ENCODE measurements at places on chromosomes 12 and 14. TPM values are rescaled to one million over a fixed set of nuclear protein-coding genes. Genes with fewer than 3 reads are reported as not detected.

Gene PIK3C2G
- not detected for total RNA-seq

Gene CLEC2B
- total RNA-seq, result 9.4 TPM

Gene RPS26
- 69.9 TPM for total RNA-seq

Gene EEF1AKMT3
- 7.4 TPM for total RNA-seq

Gene PHLDA1
- 3.4 TPM for total RNA-seq

DNA sequence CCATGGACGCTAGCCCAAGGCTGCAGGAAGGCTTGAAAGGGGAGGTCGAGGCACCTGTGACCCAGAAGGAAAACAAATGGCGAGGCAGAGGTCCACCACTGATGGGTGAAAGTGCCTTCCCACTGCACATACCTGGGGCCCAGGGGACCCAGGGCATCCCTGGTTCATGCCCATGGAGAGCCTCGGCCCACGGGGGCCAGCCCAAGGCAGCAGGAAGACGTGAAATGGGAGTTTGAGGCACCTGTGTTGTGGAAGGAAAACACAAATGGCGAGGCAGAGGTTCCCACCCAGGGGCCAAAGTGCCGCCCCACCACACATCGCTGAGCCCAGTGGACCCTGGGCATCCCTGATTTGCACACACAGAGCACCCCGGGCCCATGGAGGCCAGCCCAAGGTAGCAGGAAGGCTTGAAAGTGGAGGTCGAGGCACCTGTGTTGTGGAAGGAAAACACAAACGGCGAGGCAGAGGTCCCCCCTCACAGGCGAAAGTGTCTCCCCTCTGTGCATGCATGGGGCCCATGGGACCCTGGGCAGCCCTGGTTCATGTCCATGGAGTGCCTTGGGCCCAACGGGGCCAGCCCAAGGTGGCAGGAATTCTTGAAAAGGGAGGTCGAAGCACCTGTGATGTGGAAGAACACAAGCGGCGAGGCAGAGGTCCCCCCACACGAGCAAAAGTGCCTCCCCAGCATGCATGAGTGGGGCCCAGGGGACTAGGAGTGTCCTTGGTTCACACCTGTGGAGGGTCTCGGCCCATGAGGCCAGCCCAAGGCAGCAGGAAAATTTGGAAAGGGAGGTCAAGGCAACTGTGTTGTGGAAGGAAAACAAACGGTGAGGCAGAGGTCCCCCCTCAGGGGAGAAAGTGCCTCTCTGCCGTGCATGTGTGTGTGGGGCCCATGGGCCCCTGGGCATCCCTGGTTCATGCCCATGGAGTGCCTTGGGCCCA lies 383.3 kb downstream of the ALG10 start:
- no peaks in the 10 kb centered on the region for H3K27me3 ChIP-seq
- DNase-seq, result no peak
- H3K4me1 ChIP-seq, result no peaks in the 10 kb centered on the region
- H3K27ac ChIP-seq, result no peak overlapping the region

GRCh38 chr14:65433157-65433556 lies 20.6 kb downstream of the FUT8 start:
- no peak overlapping the region for H3K27ac ChIP-seq
- no peaks in the 10 kb centered on the region for H3K36me3 ChIP-seq
- no peaks in the 10 kb centered on the region for H3K27me3 ChIP-seq
- H3K4me1 ChIP-seq, result no peaks in the 10 kb centered on the region
- H3K4me3 ChIP-seq, result no peak overlapping the region
- DNase-seq, result no peak

- H3K4me1 ChIP-seq, result no peaks in the 10 kb centered on the region
- no peak overlapping the region for H3K4me3 ChIP-seq
- no peak overlapping the region for H3K27ac ChIP-seq
- DNase-seq, result no peak
- H3K36me3 ChIP-seq, result no peaks in the 10 kb centered on the region
- H3K27me3 ChIP-seq, result no peaks in the 10 kb centered on the region
Observed at GRCh38 chr12:1351926-1352325, 242.5 kb downstream of the FBXL14 start.

DNA sequence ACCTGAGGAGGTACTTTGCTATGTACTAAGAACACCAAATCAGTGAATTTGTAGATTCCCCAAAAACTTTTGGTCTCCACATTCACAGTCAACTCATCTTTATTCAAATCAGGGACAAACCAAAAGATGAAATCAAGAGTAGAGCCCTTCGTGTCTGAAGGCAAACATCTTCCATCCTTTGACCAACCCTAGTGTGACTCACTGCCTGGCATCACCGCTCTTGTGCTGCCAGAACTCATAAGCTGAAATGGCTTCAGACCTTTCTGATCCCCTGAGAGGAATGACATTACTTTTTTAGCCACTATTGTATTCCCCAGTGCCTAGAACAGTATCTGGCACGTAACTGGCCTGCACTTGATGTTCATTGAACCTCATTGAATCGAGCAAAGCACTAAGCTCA lies 50.1 kb downstream of the GOLGA5 start:
- no peak overlapping the region for H3K27ac ChIP-seq
- DNase-seq, result no peak
- H3K36me3 ChIP-seq, result peaks cover 11% of the 10 kb centered on the region
- H3K27me3 ChIP-seq, result no peaks in the 10 kb centered on the region

GRCh38 chr12:10027311-10027710 lies 3.2 kb upstream of the CLEC9A start:
- no peak overlapping the region for H3K27ac ChIP-seq
- peaks cover 8% of the 10 kb centered on the region for H3K4me1 ChIP-seq
- no peaks in the 10 kb centered on the region for H3K27me3 ChIP-seq
- DNase-seq, result no peak

DNA sequence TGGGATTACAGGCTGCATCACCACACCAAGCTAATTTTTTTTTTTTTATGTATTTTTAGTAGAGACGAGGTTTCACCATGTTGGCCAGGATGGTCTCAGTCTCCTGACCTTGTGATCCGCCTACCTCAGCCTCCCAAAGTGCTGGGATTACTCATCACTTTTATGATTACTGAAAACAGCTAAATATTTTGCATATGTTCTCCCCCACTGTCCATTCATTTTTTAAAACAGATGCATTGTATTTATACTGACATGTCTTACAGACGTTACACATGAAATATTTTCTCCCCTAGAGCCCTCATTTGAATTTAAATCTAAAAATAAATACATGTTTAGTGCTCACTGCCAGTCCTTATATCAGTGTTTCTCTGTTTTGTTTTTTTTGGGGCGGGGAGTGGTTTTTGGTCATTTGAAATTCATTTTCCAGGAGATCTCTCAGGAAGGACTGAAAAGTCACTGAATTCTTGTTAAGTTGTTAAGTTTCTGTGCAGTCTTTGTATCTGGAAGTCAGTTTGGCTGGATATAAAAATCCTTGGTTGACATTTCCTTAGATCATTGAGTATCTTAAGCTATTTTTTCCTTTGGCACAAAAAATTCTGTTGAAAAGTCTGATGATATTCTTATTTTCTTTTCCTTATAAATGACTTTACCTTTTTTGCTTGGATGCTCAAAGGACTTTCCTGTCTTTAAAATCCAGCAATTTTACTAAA lies 9.4 kb downstream of the FBXO21 start:
- no peak overlapping the region for H3K4me3 ChIP-seq
- H3K4me1 ChIP-seq, result no peaks in the 10 kb centered on the region
- H3K27ac ChIP-seq, result no peak overlapping the region

DNA sequence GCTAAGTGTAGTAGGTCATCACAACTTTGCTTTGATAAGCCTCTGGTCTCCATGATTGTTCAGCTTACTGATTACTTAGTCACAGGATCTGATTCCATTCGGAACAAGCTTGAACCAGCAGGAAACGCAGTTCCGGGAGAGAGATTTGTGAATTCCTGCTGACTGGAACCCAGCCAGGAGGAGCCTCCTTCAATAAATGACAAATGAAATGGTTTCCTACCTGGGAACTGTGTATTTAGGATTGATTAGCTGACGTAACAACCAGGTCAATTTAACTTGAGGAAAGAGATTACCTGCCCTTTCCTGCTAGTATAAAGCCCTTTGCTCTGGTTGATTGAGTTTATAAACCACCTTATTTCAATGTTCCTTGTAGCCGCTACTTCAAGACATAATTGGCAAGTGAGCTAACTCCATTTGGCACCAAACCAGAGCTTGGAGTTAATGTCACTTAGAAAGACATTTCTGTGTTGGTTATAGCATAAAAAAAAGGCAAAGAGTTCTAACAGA lies 35.1 kb upstream of the KCNH3 start:
- H3K27me3 ChIP-seq, result no peaks in the 10 kb centered on the region
- H3K27ac ChIP-seq, result peak overlapping the region; percentile 64
- H3K4me3 ChIP-seq, result peak overlapping the region; percentile 10

DNA sequence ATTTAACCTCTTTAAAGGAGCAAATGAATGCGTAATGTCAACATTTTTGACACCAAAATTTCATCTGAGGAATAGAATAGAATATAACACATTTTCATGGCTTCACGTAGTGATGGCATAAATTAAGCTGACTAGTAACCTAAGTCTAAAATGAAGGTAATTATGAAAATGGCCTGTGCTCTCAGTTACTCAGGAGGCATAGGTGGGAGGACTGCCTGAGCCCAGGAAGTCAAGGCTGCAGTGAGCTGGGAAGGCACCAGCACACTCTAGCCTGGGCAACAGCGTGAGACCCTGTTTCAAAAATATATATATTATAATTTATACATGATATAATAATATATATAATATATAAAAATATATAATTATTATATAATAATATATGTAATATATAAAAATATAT lies 383.2 kb upstream of the ATP2B1 start:
- H3K4me3 ChIP-seq, result no peak overlapping the region
- H3K36me3 ChIP-seq, result no peaks in the 10 kb centered on the region
- H3K4me1 ChIP-seq, result peaks cover 20% of the 10 kb centered on the region
- peak overlapping the region; percentile 79 for H3K27ac ChIP-seq

GRCh38 chr12:72313806-72314205 lies 41.6 kb downstream of the TRHDE start:
- DNase-seq, result no peak
- H3K4me1 ChIP-seq, result no peaks in the 10 kb centered on the region
- no peak overlapping the region for H3K27ac ChIP-seq
- no peaks in the 10 kb centered on the region for H3K36me3 ChIP-seq
- no peaks in the 10 kb centered on the region for H3K27me3 ChIP-seq
- no peak overlapping the region for H3K4me3 ChIP-seq

- H3K4me1 ChIP-seq, result peaks cover 33% of the 10 kb centered on the region
- peaks cover 5% of the 10 kb centered on the region for H3K36me3 ChIP-seq
- H3K27me3 ChIP-seq, result no peaks in the 10 kb centered on the region
- H3K4me3 ChIP-seq, result no peak overlapping the region
- no peak for DNase-seq
Observed at GRCh38 chr14:96573473-96574100, 71.4 kb downstream of the PAPOLA start.

GRCh38 chr12:100337299-100337698 lies 19.6 kb upstream of the SLC17A8 start:
- H3K4me3 ChIP-seq, result no peak overlapping the region
- DNase-seq, result no peak
- no peak overlapping the region for H3K27ac ChIP-seq
- peaks cover 30% of the 10 kb centered on the region for H3K36me3 ChIP-seq
- no peaks in the 10 kb centered on the region for H3K4me1 ChIP-seq

DNA sequence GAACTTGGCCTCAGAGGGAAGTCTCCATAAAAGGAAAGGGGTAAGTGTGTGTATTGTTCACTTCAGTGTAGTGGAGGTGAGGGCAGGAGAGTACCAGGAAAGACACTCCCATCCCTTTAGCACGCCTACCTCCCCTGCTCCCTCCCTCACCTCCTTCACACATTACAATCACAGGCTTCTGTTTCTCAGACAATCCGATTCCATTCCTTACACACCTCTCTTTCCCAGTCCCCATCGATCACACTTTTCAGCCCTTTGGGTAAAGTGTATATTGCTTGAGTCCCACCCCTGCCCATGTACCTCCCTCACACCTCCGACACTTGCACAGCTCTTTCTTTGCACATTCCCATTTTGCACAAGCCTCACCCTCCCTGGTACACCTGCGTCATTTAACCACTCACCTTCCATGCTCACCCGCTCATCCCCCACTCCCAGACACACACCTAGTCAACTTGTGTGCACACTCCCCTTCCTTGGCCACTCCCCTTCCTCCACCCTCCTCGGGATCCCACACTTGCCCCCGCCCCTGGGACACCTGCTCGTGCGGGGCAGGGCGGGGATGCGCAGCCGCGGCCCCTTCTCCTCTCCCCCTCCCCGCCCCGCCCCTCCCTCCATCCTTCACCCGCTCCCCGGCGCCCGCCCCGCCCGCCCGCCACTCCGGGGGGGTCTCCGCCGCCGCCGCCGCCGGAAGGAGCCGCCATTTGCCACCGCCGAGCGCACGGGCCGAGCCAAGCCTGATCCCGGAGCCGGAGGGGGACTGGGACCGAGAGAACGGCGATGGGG lies at the start of gene MARCHF9:
TSS of gene MARCHF9 (plus strand) at position 693 of the 783 bp plus-strand sequence. CDS start 426 bp downstream, outside the sequence.
- DNase-seq, result peak; percentile 75
- H3K27me3 ChIP-seq, result no peaks in the 10 kb centered on the region
- H3K27ac ChIP-seq, result no peak within 1 kb of the TSS
- H3K4me1 ChIP-seq, result peaks cover 33% of the 10 kb centered on the region
- peak within 1 kb of the TSS; percentile 60 for H3K4me3 ChIP-seq
- peaks cover 19% of the 10 kb centered on the region for H3K36me3 ChIP-seq

DNA sequence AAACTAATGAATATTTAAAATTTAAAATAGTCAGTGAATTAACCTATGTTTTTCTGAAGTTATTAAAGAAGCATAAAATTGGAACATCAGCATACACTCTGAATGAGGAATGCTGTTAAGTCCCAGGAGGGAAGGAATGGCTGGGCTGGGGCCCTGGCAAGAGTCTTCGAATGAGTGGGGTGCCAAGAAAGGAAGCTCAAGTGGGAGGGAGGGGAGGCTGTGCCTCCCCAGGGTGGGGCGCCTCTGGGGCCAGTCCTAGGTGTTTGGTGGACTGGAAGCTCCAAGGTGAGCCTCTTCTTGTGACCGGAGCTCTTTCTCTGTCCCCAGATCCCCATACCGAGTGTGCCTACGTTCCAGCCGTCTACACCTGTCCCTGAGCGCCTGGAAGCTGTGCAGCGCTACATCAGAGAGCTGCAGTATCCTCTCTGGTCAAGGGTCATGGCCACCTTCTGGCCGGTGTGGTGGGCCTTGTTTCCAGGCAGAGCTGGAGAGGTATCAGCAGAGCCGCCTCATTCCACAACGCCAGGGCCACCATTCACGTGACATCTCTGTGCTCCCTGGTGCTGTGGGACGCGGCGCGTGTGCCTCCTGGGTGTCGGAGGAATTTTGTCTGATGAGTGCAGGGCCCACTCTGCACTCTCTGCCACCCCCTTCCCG lies 8.5 kb downstream of the VASH1 start:
- no peaks in the 10 kb centered on the region for H3K27me3 ChIP-seq
- H3K4me1 ChIP-seq, result no peaks in the 10 kb centered on the region
- H3K4me3 ChIP-seq, result no peak overlapping the region
- H3K36me3 ChIP-seq, result no peaks in the 10 kb centered on the region
- H3K27ac ChIP-seq, result no peak overlapping the region

GRCh38 chr12:47158792-47159191 lies 79.0 kb upstream of the AMIGO2 start:
- H3K27ac ChIP-seq, result no peak overlapping the region
- no peak overlapping the region for H3K4me3 ChIP-seq
- H3K27me3 ChIP-seq, result no peaks in the 10 kb centered on the region
- H3K36me3 ChIP-seq, result no peaks in the 10 kb centered on the region

GRCh38 chr12:128818065-128819022 lies 5.4 kb downstream of the SLC15A4 start:
- DNase-seq, result no peak
- no peak overlapping the region for H3K4me3 ChIP-seq
- peaks cover 28% of the 10 kb centered on the region for H3K4me1 ChIP-seq
- peak overlapping the region; percentile 19 for H3K27ac ChIP-seq
- H3K27me3 ChIP-seq, result no peaks in the 10 kb centered on the region

GRCh38 chr12:121803861-121804416 lies at the start of gene SETD1B:
SETD1B (plus strand) TSS chr12:121804009; CDS start chr12:121804738, 729 bp downstream.
- H3K36me3 ChIP-seq, result peaks cover 10% of the 10 kb centered on the region
- peaks cover 20% of the 10 kb centered on the region for H3K4me1 ChIP-seq
- no peaks in the 10 kb centered on the region for H3K27me3 ChIP-seq
- H3K27ac ChIP-seq, result peak within 1 kb of the TSS; percentile 100
- peak within 1 kb of the TSS; percentile 81 for H3K4me3 ChIP-seq

All from A673 (cell line).